ENCODE measurements at places on chromosomes 3 and 15.

DNA sequence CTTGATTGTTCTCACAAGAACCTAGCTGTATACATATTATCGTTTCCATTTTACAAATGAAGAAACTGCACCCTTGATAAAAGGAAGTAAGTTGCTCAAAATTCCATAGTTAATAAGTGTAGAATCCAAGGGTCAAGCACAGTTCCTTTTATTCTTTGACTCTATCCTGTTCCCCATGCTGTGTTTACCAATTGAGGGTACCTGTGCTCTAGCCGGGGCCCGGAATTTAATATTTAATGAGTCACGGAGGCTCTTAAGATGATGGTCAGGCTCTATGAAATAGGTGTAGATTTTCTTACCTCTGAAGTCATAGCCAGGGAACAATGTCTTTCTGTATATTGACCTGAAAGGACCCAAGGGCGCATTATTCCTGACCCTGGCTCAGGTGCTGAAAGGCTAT lies 65.2 kb downstream of the LPP start:
- DNase-seq: no peak

GRCh38 chr15:95169541-95170459 lies 938.4 kb downstream of the MCTP2 start:
- no peak for DNase-seq

GRCh38 chr3:189664311-189664710 lies 33.1 kb downstream of the TP63 start:
- DNase-seq: no peak

DNA sequence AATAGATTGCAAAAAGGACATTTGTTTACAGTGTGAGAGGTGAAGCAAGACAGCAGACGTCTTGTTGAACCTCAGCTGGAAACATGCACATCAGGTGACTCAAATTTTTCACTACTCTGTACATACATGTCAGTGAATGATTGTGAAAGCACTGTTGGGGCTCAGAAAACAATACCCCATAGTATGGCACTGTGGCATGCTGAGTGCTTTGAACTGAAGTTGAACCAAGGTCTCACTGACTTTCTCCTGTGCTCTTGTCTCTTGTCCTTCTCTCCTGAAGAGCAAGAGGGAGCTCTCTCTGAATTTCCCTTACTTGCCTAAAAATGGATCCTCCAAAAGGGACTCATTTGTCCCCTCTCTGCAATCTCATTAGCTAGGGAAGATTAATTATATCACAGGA lies 24.5 kb upstream of the NEDD4 start:
- DNase-seq: no peak

GRCh38 chr15:37100966-37101215 lies 542 bp upstream of the MEIS2 start:
- DNase-seq: no peak

GRCh38 chr3:195184716-195185421 lies 86.1 kb downstream of the XXYLT1 start:
- no peak for DNase-seq

DNA sequence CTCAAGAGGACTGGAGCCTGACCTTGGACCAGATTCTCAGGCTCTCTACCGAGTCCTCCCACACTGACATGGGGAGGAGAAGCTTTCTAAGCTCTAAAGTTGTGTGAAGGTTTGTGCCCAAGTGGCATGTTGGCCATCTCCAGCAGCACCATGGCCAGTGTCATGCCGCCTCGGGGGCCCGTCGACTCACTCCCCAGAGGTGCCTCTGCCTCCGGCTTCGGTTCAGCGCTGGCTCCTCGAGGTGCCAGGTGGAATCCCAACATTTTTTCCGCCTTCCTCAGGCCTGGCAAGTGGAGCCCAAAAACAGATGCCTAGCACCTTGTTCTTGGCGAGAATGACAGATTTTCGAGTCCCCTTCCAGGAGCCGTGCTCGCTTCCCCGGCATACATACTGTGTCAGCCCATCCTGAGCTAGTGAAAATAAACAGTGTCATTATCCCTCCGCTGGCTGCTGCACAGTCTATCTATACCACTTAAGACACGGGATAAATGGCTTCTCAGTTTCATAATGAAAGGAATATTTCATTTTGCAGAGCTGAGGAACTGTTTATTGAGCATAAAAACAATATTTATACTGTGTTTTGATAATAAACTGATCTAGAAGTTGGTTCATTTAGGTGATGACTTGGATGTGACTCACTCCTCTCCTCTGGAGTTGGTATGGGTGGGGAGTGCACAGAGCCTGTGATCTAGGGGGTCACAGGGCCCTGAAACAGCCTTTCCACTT lies 328.5 kb upstream of the TLE3 start:
- DNase-seq: no peak

DNA sequence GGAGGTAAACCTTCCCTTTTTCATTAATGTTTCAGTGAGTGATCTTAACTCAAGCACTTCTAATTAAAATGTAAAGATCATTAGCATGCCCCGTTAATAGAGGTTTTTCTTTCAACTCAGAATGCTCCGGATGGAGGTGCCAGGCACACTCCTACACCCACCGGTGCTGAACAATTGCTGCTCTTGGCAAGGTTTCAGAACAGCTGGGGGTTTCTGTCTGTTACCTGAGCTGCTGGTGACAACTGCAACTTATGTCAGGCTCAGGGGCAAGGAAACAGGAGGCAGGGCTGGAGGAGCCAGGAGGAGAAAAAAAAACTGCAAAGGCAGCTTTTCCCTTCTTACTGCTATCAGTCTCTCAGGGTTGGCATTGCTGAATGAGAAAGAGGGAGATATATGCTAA lies 250.1 kb downstream of the DIPK2A start:
- DNase-seq: no peak

- DNase-seq: no peak
Observed at GRCh38 chr3:192957441-192958021, 39.9 kb upstream of the MB21D2 start.

DNA sequence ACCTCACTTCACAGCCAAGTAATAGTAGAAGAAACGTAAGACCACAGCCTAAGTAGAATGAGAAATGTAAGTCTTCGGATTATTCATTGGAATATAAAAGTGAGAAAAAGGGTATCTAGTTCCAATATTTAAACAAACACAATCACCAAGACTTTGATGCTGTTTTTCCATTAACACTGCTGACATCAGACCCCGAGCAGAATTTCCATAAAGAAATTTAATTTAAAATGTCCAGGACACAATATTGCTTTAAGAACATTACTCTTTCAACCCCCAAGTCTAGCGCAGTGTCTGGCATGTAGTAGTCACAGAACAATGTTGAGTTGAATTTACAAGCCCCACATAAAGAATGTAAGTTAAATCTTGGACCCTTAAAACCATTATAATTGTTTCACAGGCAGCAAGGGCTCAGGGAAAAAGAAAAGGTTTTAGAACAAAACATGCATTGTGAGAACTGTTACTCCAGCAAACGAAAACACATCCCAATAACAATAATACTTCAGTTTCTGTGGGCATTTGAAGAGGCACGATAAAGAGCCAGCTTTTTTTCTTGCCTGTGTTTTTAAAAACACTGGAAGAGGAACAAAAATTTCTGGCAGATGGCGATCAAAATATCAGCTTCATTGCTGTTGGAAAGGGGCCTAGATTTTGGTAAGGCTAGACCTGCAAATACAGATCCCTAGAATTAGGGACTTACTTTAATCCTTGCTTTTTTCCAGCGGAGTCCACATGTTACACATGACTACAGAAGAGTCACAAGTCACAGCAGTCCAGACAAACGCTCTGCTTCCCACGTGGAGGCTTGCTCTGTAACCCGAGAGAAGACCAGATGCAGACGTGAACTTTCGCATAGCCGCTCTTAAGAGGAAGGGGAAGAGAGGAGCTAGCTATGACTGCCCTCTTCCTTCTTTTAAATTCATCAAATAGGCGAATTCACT lies 77.9 kb upstream of the IGSF10 start:
- DNase-seq: no peak

DNA sequence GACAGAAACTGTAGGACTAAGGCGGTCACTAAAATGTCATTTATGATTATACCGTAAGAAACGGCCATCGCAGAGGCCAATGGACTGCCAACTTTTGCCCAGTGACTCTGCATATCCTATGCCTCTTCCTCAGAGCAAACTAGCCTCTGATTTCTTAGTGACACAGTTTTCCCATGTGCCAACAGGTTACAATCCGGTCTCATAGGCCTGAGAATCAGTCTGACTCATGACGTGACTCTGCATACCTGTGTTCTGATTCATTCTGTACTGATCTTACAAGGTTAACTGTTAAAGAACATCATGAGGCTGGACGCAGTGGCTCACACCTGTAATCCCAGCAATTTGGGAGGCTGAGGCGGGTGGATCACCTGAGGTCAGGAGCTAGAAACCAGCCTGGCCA lies 17.8 kb downstream of the RUBCN start:
- DNase-seq: no peak

DNA sequence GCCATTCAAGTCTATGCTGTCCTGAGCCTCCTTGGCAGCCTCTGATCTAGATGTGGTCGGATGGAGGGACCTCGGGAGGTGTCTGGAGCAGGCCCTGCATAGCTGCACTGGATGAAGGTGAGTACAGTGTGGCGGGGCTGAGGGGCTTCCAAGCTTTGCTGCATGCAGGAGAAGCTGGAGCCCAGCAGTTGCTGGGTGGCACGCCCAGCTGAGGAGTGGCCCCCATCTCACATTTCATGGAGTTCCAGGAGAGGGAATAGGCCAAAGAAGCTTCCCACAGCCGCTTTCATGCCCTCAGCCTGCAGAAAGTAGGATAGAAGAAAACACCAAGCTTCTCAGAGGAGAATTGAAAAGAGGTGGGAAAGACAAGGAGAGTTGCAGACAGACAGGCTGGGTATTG lies 48.3 kb upstream of the PRR20G start:
- DNase-seq: no peak

GRCh38 chr15:48040166-48040817 lies 80.5 kb upstream of the SLC24A5 start:
- no peak for DNase-seq

GRCh38 chr15:25718597-25718996 lies 144.5 kb downstream of the ATP10A start:
- DNase-seq: no peak

DNA sequence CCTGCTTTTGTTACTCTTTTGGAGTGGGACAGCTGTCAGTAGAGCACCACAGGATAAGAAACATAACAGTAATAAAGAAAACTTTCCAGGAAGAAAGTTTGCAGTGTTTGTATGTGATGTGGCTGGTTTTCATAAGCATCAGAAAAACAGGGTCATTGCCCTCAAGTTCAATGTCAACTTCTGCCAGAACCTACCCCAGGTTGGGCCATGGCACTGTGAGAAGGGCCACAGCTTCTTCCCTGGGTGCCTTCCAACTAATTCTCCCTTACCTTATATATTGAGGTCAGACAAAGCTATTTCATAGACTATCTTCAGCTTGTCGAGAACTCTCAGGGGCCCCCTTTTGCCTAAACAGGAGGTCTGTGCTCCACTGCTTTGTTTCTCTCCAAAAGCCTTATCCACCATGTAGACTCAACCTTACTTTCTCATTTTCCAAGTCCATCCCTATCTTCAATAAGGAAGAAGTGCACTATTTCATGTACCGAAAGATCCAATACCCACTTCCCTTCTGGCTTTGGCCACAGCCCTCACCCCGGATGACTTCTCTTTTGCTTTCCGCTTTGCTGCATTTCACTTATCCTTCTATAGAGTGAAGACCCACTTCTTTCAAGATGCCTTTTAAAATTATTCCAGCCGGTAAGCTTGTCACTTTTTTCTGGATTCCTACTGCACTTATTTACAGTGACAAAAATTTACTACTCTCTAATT lies 38.2 kb upstream of the PLCL2 start:
- DNase-seq: no peak

DNA sequence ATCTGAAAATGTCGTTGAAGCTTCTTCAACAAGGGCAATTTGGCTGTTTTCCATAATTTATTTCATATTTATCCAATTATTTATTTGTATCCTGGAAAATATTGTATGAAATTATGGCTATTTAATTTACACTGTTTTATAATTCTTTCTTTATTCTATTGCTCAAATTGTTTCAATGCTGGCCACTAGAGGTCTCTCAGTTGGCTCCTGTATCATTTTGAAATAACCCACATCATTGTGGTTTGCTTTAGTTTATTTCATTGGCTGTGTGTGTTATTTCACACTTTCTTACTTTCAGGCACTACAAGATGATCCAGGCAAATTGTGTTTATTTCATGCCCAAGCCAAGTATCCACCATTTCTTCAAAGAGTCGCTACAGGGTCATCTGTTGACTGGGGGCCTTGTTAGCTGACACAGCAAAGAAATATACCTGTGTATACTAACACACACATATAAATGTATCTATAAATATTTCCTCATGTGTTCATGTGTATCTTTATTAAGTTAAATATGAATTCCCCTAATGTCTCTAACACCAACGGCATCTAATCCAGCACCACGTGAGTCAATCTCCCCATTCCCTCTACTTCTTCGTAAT lies 86.2 kb downstream of the NPAP1 start:
- no peak for DNase-seq

- no peak for DNase-seq
Observed at GRCh38 chr3:7692866-7693265, 808.8 kb upstream of the LMCD1 start.

GRCh38 chr3:134607054-134608022 lies 43.5 kb downstream of the KY start:
- DNase-seq: no peak

DNA sequence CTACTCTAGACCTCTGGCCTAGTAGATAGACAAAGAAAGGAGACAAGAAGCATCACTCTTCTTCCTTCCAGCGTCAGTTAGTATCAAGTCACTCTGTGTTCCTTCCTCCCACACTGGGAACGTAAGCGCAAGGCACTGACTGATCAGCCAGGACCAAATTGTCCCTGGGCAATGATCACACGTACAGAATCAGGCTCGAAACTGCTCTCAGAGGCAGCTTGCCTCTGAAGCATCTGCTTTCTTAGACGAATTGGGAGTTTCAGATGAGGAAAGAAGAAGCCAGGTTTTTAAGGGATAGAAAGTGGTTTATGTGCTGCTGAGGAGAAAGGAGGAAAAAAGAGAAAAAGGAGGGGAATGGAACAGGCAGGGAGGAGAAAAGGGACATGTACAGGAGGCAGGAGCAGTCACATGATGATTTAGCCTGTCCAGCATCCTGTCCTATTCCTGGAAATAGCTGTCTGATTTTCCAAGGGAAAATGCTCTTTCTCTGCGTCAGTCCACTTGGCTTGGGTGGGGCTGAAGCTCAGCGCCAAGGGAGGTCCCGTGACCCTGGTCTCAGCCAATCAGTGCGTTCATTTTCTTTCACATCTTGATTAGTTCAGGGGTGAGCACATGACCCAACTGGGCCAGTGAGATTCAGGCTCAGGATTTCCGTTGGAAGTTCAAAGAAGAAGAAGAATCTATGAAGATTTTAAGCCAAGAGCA lies 102.0 kb upstream of the PRICKLE2 start:
- DNase-seq: no peak

DNA sequence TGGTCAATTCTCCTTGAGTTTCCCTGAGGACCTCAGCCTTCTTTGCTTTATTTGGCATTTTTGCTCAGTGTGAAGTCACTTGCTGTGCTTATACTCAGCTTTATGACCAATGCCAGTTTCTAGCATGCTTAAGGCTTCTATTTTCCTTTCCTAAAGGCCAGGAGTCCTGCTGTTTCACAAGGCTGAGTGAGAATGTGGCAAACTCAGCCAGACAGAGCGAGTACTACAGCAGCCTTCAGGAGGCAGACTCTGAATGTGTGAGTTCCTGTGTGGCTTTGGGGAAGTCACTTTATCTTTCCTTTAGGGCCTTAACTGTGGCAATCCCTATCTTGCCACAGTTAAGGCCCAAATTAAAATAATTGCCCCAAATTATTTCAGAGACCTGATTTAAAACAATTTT lies 213.2 kb upstream of the MRPL3 start:
- no peak for DNase-seq
